ENCODE measurements at places on chromosomes 1 and 21.

GRCh38 chr1:54359393-54360162 lies 46.6 kb downstream of the SSBP3 start:
- peak; percentile 42 for DNase-seq

GRCh38 chr1:54117815-54118563 lies 34.8 kb downstream of the CDCP2 start:
- DNase-seq: no peak

DNA sequence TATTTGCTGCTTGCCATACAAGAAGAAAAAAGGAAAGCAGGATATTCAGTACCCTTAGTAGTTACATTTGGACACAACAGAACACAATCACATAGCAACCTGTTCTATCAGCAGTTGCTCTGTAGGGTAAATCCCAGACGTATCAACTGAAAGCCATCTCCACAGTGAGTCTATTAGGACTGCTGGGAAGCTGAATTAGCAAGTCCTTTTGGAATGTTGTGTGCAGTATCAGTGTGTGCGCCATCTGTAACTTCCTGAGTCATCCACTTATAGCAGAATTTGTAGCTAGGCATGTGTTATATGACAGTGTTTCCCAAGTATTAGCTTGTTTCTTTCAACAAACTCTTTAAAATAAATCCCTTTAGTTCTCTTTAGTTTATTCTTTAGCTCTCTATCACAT lies 21.3 kb downstream of the CCDC30 start:
- DNase-seq: no peak

DNA sequence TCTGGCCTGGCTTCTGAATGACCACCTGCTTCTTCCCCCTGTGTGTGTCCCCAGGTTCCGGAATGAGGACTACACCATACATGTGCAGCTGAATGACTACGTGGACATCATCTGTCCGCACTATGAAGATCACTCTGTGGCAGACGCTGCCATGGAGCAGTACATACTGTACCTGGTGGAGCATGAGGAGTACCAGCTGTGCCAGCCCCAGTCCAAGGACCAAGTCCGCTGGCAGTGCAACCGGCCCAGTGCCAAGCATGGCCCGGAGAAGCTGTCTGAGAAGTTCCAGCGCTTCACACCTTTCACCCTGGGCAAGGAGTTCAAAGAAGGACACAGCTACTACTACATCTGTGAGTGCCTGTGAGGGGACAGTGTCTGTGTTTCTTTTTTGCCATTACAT lies 3.6 kb downstream of the EFNA1 start:
- DNase-seq: no peak

DNA sequence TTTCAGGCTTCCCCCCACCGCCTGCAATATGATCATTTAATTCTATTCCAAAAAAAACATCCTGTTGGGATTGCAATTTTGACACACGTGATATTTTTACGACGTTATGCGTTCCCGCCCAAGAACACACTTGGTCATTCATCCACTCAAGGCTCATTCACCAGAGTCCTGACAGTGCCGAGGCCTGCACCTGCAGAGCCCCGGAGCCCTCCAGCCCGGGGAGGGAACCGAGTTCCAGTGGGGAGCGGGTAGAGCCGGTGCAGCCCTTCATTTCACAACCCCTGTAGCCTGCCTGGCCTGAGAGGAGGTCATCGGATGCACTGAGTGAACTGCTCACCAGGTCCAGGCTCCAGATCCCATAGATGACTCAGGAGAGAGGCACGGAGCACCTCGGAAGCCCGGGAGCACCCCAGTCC lies 156.0 kb upstream of the BACE2 start:
- DNase-seq: no peak

DNA sequence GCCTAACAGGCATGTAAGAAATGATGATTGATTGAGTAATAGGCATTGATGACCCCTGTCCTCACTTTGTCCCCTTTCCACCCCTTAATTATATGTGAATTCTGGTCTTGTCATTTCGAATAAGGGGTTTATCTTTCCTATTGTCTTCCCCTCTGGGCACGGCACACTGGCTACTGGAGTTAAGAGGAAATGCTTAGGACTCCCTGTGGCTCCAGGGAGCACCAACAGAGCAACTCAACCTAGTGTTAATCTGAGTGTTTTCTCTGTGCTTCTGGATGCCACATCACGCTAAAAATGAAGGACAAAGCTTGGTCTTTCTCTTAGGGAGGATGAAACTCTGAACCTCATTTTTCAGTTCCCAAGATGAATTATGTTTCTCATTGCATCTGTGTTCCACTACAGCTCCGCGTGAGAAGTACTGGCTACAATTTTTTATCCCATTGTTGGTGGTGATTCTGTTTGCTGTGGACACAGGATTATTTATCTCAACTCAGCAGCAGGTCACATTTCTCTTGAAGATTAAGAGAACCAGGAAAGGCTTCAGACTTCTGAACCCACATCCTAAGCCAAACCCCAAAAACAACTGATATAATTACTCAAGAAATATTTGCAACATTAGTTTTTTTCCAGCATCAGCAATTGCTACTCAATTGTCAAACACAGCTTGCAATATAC lies 5.3 kb downstream of the FCER1A start:
- no peak for DNase-seq

GRCh38 chr1:237799762-237800474 lies 90.8 kb downstream of the ZP4 start:
- peak; percentile 57 for DNase-seq

GRCh38 chr1:223811634-223812101 lies 34.1 kb downstream of the TP53BP2 start:
- no peak for DNase-seq

DNA sequence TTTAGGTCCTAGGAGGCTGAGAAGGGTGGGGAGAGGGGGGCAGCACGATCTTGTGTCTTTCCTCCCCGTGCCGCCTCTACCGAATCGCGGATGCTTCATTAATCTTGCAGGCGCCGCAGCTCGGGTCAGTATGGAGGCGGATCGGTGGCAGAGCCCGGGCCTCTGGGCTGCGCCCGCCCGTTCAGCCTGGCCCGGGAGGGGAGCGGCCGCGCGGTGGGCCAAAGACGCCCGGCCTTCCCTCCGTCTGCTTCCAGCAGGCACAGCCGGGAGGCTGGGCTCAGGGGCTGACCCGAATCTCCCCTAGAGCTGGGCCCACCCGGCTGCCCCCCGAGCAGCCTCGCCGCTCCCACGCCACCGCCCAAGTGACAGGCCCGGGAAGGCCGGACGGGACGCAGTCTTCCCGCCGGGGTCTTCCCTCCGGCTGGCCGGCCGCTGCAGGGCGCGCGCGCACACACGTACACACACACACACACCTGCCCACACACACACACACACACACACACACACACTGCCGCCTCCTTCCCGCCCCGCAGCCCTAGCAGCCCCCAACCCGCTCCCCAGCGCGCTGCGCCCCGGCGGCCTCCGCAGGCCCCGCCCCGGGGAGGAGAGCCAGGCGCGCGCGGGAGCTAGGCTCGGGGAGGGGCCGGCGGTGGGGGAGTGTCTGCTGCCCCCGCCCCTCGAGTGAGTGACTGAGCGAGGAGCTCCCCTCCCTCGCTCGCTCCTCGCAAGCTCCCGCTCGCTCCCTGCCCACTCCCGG lies at the start of gene C1orf21:
TSS of gene C1orf21 (plus strand) at position 718 of the 757 bp plus-strand sequence. CDS start 90,481 bp downstream, outside the sequence.
- DNase-seq: peak; percentile 87

DNA sequence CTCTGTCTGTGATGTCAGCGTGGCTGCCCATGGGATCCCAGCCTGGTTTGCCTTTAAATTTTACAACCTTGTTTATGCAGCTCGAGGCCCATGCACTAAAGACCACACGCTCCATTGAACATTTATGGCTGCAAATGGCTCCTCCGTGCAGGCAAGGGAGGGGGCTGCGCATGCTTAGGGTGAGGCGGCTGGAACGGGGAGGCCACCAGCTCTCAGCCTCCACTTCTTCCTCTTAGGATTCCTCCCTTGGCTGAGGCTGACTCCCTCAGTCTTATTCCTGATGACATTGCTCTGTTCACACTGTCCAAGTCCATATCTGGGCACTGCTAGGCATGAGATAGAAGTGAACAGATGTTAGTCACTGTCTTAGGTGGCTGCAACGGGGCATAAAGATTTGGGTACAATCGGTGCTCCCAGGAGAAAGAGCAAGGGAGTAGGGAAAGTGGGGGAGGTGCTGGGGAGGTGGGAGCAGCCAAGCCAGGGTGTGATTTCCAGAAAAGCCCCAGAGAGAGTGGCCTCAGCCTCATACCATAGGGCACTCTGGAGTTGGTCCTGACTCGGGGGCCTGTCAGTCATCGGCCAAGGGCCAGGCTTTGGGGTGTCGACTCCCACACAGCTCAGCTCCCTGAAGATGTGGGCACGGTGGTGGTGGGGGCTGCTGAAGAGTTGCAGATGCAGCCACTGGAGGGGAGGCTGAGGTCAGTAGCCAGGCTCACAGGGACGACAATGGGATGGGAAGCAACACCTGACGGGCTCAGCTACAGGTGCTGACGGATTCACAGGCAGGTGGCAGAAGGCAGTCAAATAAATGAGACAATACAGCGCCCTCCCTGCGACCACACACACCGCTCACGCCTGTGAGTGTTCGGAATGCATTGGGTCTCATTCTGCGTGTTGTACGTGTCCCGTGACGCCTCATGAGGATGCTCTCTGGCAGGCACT lies 37.3 kb upstream of the ACTL8 start:
- DNase-seq: no peak

GRCh38 chr1:199553104-199553503 lies 474.4 kb upstream of the NR5A2 start:
- DNase-seq: no peak

DNA sequence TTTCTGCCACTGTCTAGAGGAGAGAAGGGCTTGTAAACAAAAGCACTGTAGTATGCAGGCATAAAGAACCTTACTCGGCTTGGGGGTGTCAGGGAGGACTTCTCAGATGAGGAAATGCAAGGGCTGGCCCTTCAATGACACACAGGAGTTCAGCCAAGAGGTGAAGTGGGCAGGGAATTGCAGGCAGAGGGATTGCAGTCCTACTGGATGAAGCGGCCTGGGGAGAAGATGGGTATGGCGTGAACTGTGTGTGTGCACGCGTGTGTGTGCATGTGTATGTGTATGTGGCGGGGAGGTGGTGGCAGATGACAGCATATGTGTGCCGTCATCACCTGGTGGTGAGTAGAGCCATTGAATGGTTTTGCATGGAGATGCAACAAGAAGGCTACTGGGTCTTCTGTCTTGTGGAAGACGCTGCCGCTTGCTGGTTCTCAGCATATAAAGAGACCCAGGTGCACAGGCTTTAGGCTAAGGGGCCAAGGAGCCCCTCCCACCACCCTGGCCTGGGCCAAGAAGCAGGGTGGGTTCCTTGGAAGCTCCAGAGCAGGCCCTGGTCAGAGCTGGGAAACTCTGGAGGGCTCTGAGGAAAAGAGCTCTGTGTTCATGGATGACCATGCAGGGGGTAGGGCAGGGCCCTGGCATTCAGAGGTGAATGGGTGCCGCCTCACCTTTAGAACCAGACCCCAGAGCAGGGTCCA lies 4.1 kb upstream of the EPS8L3 start:
- no peak for DNase-seq

GRCh38 chr21:38243732-38244406 lies 12.9 kb upstream of the KCNJ15 start:
- peak; percentile 8 for DNase-seq

DNA sequence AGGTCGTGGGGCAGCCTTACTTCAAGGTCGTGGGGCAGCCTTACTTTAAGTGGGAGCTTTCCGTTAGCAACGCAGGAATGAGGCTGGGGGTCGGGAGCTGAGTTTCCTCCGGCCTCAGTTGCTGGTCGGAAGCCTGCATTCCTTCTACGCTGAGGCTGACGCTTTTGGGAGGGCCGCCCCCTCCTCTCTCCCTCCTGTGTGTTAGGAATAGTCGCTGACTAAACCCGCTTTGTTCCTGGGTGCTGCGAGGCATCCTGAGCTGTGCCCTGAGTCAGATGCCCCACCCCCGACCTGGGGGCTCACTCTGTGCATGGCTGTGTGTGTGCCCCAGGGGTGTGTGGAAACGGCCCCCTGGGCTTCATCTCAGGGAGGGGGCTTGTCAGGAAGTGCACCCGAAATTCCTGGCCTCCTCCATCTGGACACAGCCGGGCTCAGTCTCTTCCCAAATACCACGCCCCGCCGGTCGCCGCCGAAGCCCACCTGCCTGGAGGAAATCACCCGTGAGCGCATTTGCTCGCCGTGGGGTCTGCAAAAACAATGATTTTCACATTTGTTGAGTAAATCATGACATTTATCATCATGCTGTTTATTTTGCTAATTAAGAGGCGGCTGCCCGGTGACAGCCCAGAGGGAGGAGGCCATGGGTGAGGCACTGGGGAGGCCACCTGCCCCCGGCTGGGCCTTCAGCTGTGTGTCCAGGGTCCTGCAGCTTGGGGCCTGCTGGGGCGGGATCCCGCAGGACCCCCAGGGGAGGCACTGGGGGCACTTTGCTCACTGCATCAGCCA lies 121.4 kb downstream of the PRDM16 start:
- no peak for DNase-seq

DNA sequence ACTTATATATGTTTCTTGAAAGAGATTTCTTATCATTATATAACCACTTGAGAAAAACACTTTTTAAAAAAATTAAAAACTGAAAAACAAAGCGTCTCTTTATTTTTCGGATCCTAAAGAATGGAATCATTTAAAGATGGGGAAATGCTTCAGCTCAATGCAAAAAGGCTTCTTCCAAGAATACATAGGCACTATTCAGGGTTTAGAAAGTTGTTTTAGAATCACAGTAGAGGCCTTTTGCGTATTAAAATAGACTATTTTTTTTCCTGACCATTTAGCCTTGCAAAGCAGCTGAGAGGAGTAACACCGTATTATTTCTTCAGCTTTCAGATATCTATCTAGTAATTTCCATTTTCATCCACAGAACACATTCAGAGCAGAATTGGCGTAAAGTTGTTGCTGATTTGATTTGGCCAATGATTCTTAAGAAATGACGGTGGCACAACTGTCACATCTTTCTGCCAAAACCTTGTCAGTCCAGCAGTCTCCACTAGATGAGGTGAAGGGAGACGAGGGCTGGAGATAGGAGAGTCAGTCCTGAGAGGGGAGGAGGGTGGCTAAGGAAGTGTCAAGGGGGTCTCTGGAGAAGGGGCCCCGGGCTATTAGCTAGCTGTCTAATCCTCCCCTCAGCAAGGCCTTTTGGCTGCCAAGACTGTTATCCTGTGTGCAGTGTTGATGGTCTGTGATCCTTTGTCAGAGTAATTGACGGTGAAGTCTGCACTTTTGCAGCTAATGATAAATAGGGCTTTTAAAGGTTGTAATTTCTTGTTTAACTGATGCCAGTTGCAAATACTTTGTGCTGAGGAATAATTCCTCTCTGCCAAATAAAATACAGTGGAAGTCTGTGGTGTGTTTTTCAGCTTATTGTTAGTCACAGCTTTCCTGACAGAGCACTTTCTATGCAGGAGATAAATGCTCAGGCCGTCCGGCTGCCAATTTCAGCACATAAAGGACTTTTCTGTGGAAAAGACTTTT lies 34.7 kb downstream of the PRRX1 start:
- DNase-seq: no peak

DNA sequence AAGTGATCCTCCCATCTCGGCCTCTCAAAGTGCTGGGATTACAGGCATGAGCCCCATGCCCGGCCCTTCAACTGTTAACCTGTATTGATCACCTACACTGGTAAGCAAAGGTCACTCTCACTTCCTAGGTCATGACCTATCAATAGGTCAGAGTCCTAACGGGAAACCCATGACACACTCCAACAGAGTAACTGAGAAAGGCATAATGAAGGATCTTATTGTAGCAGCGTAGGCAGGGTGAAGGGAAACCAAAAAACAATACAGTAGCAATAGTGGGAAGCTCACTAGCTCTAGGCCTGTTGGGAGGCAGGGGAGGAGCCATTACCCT lies 19.5 kb upstream of the IFNAR1 start:
- DNase-seq: no peak

- no peak for DNase-seq
Observed at GRCh38 chr1:217012659-217013058, 289.4 kb upstream of the ESRRG start.

Measured in stimulated activated CD4-positive, alpha-beta T cell treated with anti-CD3 and anti-CD28 coated beads, Interleukin-15, amount 100 ng/mL, for 24 hours (primary cell).